NCI-H2107 (cell line): ENCODE measurements at places on chromosomes 2 and 18.

DNA sequence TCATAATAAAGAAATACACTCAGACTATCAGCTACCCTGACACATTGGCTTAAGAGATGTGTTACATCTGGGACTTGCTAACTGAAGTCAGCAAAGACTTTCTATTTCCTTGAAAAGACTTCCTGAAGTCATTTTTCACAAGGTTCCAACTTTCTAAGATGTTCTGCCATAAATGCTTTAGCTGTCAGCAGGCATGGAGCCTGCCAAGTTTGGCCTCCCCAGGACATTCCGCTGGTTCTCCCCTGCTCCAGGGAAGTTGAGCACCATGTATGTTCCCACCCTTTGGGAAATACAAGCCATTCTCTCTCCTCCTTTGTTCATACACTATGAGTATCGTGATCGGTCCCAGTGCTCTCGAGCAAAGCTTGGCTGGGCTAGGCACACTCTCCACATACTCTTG, 202.7 kb upstream of the CCDC68 start:
- no peak for DNase-seq

- DNase-seq, result no peak
Measured at GRCh38 chr18:46502444-46502843, 154.6 kb downstream of the LOXHD1 start.

GRCh38 chr2:217517402-217517801, 485.4 kb downstream of the TNS1 start:
- DNase-seq, result no peak

DNA sequence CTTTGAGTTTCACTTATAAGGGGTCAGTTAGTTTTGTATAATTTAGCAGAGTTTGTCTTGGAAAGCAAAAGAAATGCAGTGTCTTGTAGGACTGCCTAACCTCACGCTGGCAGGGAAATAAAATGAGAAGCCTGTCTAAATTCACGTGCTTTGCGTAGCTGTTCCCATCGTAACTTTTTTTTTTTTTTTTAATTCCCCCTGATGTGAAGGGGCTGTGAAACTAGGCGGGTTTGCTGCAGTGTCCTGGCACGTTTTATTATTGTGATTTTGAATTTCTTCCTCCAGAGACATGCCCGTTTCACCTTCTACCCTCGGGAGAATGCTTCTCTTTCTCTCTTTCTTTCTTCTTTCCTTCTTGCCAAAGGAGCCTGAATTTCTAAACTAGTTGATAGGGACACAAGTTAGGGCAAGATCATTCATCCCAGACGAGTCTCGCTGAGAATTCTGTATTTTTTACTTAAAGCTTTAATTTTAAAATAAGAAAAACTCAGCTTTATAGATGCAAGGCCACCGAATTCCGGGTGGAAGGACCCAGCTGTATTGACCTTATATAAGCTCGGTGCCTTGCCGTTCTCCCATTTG, 2.3 kb downstream of the MEIS1 start:
- DNase-seq, result no peak

GRCh38 chr2:119625226-119625625, 53.8 kb upstream of the TMEM177 start:
- no peak for DNase-seq

DNA sequence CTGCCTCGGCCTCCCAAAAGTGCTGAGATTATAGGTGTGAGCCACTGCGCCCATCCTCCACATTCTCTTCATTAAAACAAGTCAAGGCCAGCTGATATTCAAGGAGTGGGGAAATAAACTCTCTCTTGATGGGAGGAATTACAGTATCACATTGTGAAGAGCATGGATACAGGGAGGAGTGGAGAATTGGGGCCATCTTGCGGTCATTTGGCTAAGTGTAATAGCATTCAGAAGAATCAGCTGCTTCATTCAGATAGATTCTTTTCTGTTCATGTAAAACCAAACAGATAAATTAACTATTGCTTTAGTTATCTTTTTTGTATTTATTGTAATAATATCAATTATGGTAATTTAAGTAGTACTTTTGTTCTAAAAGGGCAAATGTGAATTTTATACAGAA, 156.3 kb downstream of the UBR3 start:
- no peak for DNase-seq

DNA sequence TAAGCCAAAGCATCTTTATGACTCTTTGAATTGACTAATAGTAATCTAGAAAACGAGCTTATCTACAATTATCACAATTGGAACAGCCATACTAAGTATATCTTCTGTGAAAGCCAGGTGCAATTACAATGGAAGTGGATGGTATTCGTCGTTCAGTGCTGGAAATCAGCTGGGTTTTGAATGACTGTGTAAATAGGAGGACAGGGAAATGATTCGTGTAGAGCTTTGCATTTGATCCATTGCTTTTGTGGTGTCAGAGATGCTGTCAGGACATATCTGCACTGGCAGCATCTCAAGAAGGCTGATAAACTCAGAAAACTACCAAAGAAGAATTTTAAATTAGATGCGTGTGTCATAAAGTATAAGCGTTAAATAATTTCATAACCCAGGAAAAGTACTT, 187.1 kb downstream of the ZNF407 start:
- peak; percentile 56 for DNase-seq

- DNase-seq, result no peak
Measured at GRCh38 chr2:83941886-83942285, 517.2 kb downstream of the SUCLG1 start.

DNA sequence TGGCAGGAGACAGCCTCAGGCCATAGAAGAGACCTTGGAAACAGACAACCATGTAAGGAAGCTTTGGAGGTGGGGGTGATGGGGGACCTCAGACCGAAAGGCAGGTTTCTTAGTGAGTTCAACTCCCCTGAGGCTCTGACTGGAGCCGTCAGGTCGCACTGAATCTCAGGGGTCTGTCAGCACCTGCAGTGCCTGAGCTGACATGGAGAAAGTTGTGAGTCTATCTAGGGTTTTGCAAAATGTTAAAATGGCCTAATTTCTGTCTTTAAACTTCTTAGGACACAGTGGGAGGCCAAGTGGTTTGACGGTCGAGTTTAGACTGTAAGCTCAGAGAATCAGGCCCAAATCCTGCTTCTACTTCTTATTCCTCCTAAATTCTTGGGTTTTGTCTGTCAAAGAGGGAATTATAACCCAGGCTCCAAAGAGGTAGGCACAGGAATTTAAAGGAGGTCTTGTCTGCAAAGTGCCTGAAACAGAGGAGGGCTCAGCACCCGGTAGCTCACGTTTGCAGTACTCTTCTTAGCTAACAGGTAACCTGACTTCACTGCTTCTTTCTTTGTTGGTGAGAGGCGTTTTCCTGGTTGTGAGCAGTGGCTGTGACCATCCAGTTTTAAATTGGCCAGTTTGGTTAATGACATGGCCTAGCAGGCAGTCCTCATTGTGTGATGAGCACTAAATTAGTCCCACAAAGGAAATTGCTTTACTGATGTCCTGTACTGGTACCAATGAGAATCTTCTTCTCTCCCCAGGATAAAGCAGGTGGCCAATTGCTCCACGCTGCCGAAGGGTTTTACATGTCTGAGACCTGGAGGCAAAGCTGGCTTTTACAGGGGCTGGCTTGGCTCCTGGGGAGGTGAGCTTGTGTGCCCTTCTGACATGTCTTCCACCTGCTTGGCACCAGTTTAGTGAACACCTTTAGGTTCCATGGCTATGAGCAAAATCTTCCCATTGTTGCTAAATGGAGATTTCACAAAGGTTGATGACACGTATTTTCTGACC, 95.7 kb downstream of the MYCN start:
- DNase-seq, result no peak

- no peak for DNase-seq
Measured at GRCh38 chr2:201631041-201631440, 12.3 kb downstream of the TMEM237 start.

- no peak for DNase-seq
Measured at GRCh38 chr2:236284208-236284607, 20.0 kb upstream of the ASB18 start.

GRCh38 chr2:66813976-66814375, 379.1 kb downstream of the MEIS1 start:
- DNase-seq, result no peak

GRCh38 chr2:18232731-18233438, 327.6 kb downstream of the RDH14 start:
- no peak for DNase-seq

DNA sequence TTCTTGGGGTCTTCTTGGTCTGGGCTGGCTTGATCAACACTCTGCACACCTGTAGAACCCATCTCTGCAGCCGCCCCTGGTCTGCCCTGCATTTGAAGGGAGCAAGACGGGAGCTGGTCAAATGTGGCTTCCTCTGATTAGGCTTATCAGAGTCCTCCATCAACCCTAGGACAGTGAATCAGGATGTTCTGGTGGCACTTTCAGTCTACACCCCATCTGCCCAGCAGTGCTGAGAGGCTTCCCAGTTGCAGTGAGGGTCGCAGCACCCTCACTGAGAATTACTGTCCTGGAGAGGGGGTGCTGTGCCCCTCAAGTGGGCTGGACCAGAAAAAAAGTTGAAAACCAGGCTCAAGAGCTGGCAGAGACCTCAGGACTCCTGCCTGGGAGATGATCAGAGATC, 152.9 kb downstream of the DYSF start:
- DNase-seq, result no peak

- peak; percentile 8 for DNase-seq
Measured at GRCh38 chr2:37982147-37982582, 57.1 kb downstream of the RMDN2 start.

GRCh38 chr18:31791817-31792579, 31.3 kb upstream of the SLC25A52 start:
- no peak for DNase-seq

- DNase-seq, result no peak
Measured at GRCh38 chr2:235518322-235519090, 24.7 kb downstream of the AGAP1 start.

GRCh38 chr2:85761512-85761944, 7.7 kb downstream of the ATOH8 start:
- no peak for DNase-seq

- no peak for DNase-seq
Measured at GRCh38 chr2:106294182-106294581, 100.1 kb upstream of the UXS1 start.
